ENCODE measurements at places on chromosomes 3 and 15.

GRCh38 chr3:99895703-99896441 is 78.2 kb downstream of the CMSS1 start:
- DNase-seq = no peak

GRCh38 chr3:54222316-54222715 is 100.0 kb downstream of the CACNA2D3 start:
- DNase-seq = no peak

DNA sequence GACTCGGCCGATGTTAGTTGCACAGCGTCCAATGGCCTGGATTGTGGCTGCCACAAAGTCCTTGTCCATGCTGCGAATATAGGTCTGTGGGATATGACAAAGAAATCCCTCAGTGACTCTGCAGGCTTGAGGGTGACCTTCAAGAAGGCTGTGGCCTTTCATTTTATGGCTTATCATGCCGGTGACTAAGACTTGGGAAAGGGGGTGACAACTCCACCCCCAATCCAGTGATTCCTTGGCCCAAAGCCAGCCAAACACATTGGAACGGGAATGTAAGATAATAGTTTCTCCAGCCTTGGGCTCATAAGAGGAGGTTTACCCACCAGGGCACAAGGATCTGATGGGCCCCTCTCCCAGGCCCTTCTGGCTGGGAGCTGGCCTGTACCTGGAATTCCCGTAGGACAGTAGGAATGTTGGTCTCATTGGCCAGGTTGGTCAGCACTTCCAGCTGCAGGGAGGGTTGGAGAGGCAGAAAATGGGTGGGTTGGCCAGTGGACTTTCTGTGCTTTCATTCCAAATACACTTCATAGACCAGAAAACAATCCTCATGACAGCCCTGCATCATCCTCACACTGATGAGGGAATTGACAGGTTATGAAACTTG is 30.7 kb upstream of the CPEB1 start:
- DNase-seq = no peak

GRCh38 chr3:111701292-111701906 is 106.3 kb upstream of the ZBED2 start:
- no peak for DNase-seq
